ENCODE measurements at places on chromosomes 1 and 21.

DNA sequence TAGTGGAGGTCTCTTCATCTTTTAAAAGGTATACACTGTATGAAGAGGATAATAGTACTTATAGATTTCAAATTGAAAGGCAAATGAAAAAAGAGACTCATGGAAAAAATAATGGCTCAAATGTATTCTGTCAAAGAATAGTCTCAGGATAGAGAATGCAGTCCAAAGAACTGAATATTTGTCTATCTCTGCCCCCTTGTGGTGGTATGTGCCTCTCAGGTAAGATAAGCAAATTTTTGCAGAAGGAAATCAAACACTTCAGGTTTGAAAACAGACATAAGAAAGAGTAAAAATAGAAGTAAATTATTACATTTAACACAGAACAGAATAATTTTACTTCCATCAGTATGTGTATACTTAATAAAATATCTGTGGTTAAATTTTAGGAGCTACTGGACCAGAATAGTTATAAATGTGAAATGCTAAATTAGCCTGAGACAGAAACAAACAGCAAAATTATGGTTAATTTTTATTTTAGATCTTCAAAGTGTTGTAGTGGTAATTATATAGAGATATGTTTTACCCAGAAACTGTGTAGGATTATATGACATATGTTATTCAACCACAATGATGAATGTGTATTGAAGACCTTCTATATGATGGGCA lies 164.4 kb upstream of the PALMD start:
- DNase-seq, result peak; percentile 59

DNA sequence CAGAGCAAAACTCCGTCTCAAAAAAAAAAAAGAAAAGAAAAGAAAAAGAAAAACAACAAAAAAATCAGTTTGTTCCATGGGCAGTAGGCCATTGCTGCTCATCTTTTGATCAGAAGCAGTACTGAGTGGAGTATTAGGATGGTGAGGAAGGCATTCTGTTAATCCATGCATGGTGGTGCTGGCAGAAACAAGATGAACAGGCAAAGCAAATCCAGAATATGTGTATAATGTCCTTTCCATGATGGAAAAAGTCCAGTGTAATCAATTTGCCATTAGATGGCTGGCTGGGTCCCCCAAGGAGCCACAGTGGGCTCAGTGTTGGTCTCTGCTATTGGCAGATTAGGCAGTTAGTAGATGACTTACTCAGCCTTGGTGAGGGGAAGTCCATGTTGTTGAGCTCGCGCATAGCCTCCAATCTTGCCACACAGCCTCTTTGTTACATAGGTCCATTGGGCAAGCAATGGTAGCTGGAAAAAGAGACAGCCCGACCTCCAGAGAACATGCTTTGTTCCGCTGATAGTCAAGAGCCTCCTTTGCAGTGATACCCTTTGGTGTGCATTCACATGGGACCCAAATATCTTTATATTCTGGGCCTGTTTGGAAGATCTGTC lies 23.3 kb downstream of the H3-3A start:
- no peak for DNase-seq

GRCh38 chr1:2124446-2125198 lies 70.0 kb downstream of the FAAP20 start:
- DNase-seq, result no peak

DNA sequence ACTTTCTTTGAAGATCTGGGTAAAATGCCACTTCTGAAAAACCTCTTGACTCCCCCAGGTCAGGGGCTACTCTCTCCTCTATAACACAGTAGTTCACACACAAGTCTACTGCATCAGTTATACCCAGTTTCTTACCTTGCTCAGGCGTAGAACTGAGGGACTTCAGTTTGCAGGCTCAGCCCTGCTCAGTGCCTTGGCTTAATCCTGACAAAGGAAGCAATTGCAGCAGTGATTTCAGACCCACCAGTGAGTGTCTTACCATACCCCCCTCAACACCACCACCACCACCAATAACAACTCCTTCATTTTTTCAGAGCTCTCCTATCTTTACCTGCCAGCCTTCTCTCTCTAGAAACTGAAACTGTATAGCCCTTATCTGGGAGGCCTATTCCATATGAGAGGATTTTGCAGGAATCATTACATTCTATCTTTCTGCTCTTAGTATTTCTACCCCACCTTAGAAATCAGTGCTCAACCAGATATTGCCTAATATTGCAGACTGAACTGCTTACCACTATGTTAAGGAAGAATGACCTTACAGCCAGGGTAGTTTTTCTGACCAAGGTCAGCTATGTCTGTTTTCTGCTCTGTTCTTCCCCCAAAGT lies 105.5 kb upstream of the S1PR1 start:
- DNase-seq, result no peak

GRCh38 chr1:206032380-206033140 lies 8.9 kb upstream of the CTSE start:
- DNase-seq, result no peak

DNA sequence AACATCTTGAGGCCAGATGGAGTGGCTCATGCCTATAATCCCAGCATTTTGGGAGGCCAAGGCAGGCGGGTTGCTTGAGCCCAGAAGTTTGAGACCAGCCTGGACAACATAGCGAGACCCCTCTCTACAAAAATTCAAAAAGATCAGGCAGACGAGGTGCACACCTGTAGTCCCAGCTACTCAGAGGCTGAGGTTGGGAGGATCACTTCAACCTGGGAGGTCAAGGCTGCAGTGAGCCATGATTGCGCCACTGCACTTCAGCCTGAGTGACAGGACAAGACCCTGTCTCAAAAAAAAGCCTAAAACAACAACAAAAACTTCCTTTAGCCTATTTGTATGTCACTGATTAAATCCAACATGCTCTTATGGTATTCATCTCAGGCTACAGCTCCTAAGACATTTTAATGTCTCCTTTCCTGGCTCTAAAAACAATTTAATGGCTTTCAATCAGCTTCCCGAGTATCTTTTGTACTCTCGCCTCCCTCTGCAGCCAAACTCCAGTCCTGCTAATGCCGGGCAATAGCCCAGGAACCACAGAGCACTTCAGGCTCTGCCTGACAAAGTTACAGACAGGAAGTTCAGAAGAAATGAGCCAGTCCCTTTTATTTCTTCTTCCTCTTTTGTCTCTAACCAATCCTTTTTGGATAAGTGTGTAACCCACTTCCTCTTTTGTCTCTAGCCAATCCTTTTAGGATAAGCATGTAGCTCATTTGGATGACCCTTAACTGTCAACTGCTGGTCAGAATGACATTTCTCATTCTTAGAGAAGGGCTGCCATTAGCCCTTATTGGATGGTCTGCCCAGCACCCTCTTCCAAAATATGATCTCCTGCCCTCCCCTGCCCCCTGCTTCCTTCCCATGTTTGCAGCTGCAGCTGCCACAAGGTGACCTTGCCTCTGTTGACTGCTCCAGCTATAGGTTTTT lies 6.6 kb upstream of the DOP1B start:
- DNase-seq, result peak; percentile 56

DNA sequence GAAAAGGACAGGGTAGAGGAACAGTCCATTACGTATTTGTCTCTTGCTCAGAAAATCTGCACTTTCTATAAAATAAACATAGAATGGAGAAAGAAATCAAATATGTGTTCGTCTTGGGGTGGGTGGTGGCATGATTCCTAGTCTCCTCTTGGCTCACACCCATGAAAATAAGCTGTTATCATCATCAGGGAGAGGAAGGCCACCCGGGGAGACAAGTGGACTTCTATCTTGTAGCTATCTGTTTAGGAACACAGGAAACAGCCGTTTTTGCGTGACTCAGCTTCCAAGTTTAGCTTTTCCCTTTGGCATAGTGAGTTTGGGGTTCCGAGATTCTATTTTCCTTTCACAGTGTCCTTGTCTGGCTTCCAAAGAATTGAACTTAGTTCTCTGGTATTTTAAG lies 622.3 kb downstream of the PTPRU start:
- DNase-seq, result no peak

Data from MM.1S (cell line).